ENCODE measurements at places on chromosomes 1 and 21.

- DNase-seq = peak; percentile 10
Measured at GRCh38 chr1:114152508-114153260, 985 bp downstream of the SYT6 start.

- DNase-seq = no peak
Measured at GRCh38 chr1:70468180-70468579, 57.1 kb downstream of the CTH start.

DNA sequence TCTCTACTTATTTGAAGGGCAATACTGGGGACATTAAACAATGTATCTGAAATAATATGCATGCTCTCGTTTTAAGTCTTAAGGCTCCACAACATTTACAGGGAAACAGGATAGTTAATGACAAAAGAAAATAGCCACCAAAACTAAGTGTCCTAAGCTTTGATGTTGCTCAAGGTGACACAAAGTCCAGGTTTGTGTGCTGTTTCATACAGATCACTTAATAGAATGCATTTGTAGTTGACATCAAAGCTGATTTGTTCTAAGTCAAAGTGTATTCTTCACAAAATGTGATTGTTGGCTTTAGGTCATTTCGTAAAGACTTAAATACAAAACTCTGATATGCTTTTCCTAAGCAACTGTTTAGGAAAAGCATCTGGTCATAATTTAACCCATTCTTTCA is 37.5 kb upstream of the MTR start:
- no peak for DNase-seq

DNA sequence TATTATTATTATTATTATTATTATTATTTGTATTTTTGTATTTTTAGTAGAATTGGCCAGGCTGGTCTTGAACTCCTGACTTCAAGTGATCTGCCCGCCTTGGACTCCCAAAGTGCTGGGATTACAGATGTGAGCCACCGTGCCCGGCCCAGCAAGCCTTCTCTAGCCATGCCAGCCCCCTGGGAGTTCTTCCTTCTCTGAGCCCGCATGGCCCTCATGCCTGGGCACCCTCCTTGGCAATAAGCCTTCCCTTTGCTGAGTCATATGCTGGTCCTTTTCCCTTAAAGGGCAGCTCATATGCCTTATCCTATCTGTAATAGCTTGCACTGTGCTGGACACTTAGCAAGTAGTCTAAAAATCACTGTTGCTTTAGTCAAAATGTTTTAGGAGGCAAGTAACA is 8.5 kb upstream of the NBL1 start:
- DNase-seq = no peak

DNA sequence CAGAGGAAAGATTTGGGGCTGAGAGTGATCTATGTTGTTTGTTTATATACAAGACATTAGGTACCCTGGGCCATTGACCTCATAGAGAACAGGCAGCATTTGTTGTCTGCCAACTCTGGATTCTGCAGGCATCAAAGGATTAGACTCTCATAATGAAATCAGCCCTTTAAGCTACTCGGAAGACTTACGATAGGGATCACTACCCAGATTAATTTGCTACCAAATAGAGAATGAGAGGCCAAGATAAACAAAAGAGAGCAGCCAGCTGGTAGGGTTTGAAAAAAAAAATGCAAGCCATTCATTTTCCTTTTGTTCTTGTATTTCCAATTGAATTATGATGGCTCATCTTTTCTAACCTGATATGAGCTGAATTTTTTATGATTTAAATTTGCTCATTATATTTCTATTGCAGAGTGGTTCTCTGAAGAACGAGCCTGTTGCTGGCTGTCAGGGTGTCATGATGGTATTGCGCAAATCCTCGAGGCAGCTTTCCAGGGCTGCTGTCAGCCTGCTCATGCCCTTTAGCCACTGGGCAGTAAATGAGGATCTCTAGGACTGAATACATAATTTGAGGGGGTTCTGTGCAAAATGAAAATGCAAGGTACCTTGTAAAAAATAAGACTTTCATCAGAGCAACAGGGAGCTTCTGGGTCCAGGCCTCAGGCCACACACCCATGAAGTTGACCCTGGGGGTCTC is 116.4 kb upstream of the KCNJ15 start:
- no peak for DNase-seq

DNA sequence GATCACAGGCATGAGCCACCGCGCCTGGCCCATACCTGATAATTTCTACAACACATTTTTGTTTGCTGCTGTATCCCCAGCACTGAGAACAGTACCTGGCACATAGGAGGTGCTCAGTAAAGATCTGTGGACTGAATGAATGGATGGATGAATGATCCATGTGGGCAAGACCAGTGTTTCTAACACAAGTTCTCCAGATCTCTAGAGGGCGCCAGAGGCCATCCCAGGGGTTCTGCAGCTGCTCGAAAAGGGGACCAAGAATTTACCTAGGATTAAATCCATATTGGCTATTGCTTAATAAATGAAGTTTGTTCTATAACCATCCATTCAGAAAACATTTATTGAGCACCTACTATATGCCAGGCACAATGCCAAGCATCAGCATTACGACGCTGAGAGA is 167.7 kb downstream of the ACTL8 start:
- no peak for DNase-seq

- no peak for DNase-seq
Measured at GRCh38 chr1:21247892-21248715, 42.2 kb downstream of the ECE1 start.

- no peak for DNase-seq
Measured at GRCh38 chr1:98989556-98989907, 15.1 kb downstream of the PLPPR5 start.

GRCh38 chr1:241707442-241707841 is 55.4 kb downstream of the WDR64 start:
- DNase-seq = no peak

DNA sequence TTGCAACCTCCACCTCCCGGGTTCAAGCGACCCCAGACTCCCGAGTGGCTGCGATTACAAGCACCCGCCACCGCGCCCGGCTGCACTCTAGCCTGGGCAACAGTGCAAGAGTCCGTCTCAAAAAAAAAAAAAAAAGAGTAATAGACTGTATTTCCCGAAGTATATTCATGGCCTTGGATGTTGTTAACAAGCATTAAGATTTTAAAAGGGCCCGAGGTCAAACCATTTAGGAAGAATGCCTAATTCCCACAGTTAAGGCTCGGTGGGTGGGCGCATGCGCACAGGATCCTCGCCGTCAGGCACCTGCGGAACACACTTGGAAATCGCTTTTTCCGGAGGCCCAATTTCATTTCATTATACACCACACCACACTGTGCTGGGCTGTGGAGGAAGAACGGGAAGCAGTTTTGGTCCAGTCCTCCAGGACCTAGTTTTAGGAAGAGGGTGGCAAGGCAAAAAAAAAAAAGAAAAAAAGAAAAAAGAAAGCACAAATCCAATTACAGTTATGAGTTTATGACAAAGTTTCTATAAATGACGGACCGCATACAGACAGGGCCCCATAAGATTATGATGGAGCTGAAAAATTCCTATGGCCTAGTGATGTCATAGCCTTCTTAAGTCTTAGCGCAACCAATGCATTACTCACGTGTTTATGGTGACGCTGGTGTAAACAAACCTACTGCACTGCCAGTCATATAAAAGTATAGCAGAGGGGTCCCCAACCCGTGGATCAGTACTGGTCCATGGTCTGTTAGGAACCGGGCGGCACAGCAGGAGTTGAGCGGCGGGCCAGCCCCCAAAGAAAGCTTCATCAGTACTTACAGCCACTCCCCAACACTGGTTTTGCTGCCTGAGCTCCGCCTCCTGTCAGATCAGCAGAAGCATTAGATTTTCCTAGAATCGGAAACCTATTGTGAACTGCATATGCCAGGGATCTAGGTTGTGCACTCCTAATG is 38.2 kb downstream of the H3-3A start:
- DNase-seq = peak; percentile 46

GRCh38 chr1:24392604-24392946 is 21.0 kb downstream of the STPG1 start:
- no peak for DNase-seq

DNA sequence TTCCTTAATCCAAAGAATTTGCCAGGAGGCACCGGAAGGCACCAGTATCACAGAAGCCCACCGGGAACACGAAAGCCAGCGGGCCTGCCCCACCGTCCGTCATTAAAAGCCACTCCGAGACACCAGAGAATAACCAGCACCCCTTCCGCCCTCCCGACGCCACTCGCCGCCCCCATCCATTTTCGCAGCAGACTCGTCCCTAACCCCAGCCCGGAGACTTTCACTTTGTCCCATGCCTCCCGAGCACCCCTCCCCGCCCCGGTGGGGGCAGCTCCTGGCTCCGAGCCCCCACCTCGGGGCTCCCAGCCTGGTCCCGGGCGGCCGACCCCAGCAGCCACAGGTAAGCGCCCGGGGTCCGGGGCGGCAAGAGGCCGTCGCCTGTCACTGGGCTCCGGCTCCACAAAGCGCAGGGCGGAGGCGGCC is 105.4 kb downstream of the SLC45A1 start:
- DNase-seq = no peak

DNA sequence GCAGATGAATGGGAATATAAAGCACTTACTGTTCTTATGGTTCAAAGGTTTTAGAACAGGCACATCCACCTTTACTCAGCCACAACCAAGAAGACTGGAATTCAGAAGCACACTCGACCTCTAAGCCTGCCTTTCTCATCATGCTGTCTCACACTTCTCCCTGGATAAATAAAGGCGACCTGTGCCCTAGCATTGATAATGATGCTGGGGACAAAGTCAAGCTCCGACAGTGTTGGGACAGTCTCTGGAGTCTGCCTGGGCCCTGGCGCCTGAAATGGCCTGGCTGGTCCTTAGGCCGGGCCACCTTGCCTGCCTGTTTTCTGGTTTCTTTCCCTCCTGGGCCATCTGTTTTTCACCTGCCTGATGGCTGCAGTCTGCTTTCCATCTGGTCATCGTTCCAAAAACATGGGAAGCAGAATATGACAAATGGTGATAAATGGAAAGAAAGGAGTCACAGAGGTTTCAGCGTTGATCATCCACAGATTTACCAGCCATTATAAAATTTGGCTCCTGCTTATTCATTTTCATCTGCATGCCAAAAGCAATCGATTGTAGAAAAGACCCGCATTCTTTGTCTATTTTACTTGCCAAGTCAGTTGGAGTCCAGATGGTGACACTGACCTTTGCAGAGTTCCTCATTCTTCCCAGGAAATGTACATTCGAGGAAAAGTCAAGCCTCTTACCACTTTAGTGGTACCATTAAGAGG is 91.2 kb upstream of the KCNJ15 start:
- no peak for DNase-seq
